ENCODE measurements at places on chromosomes 16 and 17. TPM values are rescaled to one million over a fixed set of nuclear protein-coding genes. Genes with fewer than 3 reads are reported as not detected.

The CCL1 gene
- total RNA-seq: not detected

The GPR142 gene
- not detected for total RNA-seq

The FBXO31 gene
- total RNA-seq: 26.2 TPM

The HP gene
- 0.91 TPM for total RNA-seq

The TBC1D28 gene
- not detected for total RNA-seq

The NAGS gene
- 2.8 TPM for total RNA-seq

DNA sequence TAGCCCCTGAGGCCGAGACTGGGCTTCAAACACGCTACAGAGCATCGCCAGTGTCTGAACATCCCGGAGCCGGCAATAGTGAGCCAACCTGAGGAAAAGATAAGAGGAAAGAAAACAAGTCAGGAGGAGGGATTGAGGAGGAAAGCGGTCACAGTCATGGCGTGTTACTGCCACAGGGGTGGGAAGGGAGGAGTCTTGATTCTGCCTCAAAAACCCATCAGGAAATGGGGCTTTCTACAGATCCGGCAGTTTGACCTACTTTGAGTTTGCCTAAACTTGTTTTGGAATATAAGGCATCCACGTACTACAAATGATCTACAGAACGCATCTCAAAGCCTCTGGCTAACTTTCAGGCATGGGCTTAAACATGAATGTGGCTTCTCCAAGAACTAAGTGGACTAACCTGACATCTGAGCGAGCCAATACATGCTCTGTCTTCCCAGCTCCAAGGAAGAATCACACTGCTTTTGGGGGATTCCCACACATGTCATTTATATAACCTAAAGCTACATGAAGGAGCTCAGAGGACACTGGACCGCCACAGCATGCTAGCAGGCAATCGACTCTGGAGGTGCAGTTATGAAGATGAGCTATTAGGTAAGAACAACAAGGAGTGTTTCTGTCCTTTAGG, 96.6 kb downstream of the WDR59 start:
- no peak overlapping the region for H3K4me3 ChIP-seq
- no peaks in the 10 kb centered on the region for H3K4me1 ChIP-seq
- no peak for DNase-seq

DNA sequence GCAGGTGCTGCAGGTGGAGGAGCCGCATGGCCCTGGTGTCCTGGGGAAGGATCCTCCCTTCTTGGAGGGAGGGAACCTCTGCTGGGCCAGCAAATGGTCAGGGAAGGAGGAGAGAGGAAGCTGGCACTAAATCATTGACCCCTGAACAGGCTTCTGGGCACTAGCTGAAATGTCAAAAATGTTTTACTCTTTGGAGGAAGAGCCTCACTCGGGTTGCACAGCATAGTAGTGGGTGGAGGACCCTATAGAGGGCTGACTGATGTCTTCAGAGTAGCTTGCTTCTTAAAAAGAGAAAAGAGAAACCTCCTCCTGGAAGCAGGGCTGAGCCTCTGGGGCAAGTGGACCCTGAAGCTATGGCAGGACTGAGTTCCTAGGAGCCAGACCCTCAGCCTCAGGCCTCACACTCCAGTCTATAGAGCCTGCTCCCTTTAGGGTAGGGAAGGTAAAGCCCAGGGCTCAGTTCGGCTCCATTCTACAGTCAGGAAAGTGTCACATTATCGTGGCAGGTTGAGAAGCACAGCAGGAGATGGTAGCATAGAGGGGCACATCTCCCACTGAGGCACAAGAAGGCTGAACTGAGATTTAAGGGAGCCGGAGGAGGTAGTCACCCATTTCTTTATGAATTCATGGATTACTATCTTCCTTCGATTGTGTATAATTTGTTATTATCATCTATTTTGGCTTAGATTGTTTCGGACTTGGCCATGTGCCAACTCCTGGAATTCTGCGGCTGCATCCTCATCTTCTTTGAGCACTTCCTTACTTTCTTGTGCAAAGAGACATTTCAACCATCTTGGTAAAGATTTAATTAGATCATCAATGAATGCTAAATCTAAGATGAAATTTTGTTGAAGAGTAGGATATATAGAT, 7.3 kb upstream of the CUEDC1 start:
- H3K27me3 ChIP-seq: no peaks in the 10 kb centered on the region
- H3K4me3 ChIP-seq: no peak overlapping the region
- no peak overlapping the region for H3K27ac ChIP-seq
- peak; percentile 37 for DNase-seq

- DNase-seq: no peak
- H3K36me3 ChIP-seq: no peaks in the 10 kb centered on the region
- peak overlapping the region; percentile 98 for H3K27ac ChIP-seq
- no peak overlapping the region for H3K4me3 ChIP-seq
- H3K27me3 ChIP-seq: no peaks in the 10 kb centered on the region
Observed at GRCh38 chr16:49757559-49758069, 98.3 kb downstream of the ZNF423 start.

DNA sequence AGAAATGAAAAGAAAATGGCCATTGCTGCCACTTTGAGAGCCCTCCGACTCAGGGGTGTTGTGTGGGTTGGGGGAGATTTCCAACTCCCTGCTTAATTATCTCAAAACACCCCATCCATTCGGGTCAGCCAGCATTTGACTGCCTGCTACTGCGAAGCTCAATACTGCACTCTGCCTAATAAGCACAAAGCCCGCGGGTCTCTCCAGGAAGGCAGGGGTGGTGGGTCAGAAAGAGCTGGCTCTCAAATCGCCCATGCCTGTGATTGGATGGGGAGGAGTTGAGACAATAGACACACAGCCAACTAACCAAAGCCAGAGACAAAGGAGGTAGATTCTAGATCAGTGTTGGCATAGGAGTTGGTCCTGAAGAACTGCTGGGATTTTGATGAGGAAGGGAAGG, 2.3 kb upstream of the XAF1 start:
- peaks cover 53% of the 10 kb centered on the region for H3K4me1 ChIP-seq
- H3K27me3 ChIP-seq: no peaks in the 10 kb centered on the region
- no peak for DNase-seq
- peak overlapping the region; percentile 100 for H3K27ac ChIP-seq
- H3K36me3 ChIP-seq: no peaks in the 10 kb centered on the region

DNA sequence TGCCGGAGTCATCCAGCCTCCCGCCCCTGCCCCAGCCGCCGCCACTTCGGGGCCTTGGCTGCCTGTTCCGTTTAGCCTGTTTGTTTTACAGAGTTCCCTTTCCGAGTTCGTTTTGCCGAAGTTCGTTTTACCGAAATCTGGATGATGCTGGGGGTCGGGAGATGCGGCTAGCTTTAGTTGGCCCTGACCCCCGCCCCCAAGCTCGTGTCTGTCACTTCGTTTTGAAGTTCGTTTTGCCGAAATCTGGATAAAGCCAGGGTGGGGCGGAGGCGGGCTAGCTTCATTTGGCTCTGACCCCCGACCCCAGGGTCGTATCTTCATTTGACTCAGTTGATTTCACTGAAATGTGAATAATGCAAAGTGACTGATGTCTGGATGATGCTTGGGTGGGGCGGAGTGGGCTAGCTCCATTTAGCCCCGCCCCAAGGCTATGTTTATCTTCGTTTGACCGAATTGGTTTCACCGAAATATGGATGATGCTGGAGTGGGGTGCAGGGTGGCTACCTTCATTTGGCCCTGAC, 591 bp downstream of the PSMD7 start:
- H3K4me3 ChIP-seq: peak overlapping the region; percentile 85
- no peaks in the 10 kb centered on the region for H3K27me3 ChIP-seq
- peaks cover 12% of the 10 kb centered on the region for H3K4me1 ChIP-seq
- H3K36me3 ChIP-seq: peaks cover 51% of the 10 kb centered on the region
- peak overlapping the region; percentile 93 for H3K27ac ChIP-seq

- no peak overlapping the region for H3K27ac ChIP-seq
- H3K27me3 ChIP-seq: no peaks in the 10 kb centered on the region
- 0 out of 2 replicates have a peak, but pooled peaks cover 3% of the 10 kb centered on the region for H3K4me1 ChIP-seq
- DNase-seq: no peak
- H3K36me3 ChIP-seq: no peaks in the 10 kb centered on the region
Observed at GRCh38 chr16:14494396-14494966, 135.6 kb downstream of the PARN start.
